Activated naive CD4-positive, alpha-beta T cell treated with anti-CD3 and anti-CD28 coated beads for 36 hours (primary cell): ENCODE measurements at places on chromosomes 2 and 18.

DNA sequence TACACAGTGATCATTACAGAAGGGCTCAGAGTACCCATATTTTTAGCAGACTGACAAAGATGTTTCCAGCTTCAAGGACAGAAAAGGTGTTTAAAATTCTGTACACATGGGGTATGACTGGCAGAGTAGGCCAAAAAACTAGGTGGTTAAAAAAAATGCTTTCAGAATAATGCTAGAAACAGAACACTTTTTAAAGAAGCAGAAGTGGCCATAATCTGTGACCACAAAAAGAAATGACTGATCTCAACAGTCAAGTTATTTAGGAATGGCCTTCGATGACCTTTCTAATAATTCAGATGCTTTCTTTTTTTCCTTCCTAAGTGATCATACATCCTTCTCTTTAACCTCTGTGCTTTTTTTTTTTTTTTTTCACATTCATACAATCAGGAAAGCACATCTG is 4.1 kb upstream of the AQP4 start:
- no peak for DNase-seq

DNA sequence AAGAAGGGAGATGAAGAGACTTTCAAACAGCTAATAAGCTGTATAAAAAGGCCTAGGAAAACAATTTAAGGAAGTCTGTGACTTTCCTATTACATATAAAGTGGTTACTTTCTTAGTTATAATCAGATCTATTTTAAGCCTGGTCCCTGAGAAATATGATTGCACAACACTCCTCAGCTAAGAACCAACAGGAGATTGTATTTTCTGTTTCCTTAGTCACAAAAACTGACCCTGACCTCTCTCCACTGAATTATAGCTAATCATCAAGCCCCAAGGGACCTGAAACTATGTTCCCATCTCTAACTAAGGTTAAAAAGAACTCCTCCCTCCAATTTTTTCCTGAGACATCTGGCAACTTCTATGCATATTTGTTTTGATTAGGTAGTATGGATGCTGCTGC is 106.9 kb downstream of the ROCK1 start:
- DNase-seq, result no peak

GRCh38 chr2:181891966-181892798 is 652 bp downstream of the ITPRID2 start:
- DNase-seq, result peak; percentile 61

DNA sequence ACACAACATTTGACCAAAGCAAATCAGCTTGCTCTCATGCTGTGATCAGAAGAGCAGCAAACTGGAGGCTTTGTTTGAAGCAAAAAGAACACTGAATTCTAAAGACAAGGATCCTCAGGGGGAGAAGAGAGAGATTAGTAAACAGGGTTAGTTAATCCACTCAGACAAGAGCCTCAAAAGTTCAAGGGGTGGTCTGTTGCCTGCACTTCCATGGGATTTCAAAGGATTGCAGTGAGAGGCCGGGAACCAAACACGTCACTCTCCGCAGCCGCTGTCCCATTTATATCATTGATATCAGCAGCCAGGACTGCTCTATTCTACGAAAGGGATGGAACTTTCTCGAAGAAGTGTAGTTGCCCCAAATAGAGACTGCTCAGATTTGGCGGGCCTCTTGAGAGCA is 97.8 kb upstream of the SP3 start:
- no peak for DNase-seq

DNA sequence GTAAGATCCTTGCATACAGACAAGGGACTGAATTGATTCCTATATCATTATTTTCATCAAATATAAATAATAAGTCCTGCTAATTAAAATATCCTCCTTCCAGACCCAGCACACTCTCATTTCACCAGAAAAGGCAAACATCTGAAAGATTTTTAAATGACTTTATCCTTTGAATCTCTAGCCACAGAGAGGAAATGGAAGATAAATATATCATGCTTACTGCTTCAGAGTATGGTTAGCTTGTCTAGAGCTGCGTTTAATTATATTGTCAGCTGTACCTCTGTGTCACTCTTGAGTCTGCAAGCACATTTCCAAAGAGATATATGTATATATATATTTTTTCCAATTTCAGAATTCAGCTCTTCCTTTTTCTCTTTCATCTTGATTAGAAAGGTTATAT is 232.7 kb downstream of the TRIB2 start:
- DNase-seq, result no peak

DNA sequence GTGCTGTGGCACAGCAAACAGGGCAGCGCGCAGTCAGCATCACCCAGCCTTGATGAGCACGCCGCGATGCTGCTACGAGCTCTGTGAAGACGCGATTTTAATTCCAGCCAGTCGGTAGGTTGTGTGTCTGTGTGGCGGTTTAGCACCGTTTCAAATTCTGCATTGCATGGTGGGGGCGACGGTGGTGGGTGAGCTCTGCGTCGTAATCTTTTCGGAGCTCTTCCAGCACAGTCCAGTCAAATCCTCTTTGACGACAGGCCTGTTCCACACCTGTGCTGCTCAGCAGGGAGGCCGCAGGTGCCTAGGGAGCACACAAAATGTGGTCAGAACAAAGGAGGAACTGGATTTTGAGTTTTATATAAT is 8.6 kb downstream of the ALLC start:
- DNase-seq, result no peak

DNA sequence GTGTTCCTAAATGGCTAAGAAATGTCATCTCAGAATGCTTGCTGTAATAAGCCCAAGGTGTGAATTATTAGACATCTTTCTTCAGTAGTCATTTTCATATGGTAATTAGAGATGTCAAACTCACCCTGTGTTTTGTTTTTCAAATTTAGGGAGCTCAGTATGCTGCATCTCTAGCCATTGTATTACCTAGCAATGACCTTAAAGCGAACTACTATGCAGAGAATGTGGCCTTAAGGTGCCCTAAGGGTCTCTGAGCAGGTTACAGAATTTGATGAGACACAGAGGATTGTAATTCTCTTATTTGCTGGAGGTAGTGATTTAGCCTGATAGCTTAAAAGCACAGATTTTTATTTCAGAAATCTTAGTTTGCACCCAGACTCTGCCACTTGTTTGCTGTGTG is 1052.6 kb upstream of the DDX18 start:
- no peak for DNase-seq

- DNase-seq, result no peak
These were observed 172.3 kb downstream of the UBE2E3 start for GRCh38 chr2:181152701-181153100.

DNA sequence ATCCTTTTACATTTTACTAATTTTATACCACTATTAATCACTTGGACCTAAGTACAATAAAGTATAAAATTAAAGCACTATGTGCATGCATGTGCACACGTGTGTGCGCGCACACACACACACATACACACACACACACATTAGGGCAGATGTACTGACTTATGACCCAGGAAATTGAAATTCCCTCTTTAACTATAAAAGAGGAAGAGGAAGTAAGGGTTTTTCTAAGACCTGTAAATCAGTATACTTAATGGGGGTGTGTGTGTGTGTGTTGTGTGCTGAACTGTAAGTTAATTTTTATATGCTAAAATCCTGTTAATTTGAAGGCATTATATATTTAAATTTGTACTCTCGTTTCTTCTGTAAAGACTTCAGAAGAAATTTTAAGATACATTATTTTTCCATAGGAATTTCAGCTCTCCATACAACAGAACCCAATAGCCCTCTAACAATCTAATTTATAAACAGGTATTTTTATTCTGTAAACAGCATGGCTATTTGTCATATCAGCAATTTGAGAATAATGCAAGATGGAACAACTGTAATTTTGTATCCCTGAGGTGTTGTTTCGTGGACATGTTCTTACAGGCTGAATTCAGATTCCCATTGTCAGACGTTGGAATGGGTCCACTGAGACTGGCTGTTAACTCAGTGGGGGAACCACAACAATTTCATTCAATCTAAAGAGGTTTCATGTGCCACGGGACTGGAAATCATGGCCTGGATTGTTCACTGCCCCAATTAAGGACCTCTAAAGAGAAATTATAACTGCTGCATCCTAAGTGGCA is 90.9 kb downstream of the PLA2R1 start:
- DNase-seq, result no peak

DNA sequence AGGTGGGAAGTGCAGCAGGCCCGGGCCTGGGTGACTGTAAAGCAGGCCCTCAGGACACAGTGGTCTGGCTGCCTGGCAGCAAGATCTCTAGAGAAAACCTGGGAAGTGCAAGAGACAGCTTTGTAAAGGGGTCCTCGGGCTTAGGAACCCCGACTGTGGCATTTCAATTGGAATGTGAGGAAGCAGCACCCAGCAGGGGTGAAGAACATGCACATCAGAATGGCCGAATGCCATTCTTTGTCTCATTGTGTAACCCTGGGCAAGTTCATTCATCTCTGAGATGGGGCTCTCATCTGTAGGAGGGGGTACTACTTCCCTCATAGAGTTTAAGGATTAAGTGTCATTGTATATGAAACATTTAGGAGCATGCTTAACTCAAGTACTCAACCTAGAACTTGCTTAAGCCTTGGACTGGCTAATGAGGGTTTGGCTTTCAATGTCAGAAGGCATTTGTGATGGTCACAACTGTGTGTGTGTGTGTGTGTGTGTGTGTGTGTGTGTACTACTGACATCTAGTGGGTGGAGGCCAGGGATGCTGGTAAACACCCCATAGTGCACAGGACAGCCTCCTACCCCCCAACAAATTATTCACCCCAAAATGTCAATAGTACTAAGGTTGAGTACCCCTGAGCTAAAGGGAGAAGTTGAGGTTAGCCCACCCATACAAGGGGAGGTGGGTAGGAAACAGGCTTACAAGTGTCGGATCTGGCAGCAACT is 29.3 kb downstream of the MEX3C start:
- DNase-seq, result no peak

DNA sequence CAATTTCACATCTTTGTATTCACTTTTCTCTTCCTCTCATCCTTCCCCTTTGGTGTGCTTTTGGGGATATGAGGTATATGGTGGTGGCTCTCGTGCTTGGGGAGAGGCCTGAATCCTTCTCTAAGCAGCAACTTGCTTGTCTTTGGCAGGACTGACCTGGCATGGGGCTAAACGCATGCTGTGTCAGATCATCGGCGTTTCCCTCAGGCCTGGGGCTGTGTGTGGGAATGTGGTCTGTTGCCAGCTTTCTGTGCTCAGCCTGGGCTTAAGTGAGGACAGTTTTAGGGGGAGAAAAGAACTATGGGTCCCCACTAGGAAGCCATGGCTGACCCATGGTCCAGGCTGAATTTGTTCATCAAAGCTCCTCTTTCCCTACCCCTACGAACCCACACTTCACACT is 60.7 kb downstream of the TET3 start:
- DNase-seq, result no peak

GRCh38 chr18:35283923-35284794 is 5.9 kb downstream of the ZSCAN30 start:
- peak; percentile 38 for DNase-seq

DNA sequence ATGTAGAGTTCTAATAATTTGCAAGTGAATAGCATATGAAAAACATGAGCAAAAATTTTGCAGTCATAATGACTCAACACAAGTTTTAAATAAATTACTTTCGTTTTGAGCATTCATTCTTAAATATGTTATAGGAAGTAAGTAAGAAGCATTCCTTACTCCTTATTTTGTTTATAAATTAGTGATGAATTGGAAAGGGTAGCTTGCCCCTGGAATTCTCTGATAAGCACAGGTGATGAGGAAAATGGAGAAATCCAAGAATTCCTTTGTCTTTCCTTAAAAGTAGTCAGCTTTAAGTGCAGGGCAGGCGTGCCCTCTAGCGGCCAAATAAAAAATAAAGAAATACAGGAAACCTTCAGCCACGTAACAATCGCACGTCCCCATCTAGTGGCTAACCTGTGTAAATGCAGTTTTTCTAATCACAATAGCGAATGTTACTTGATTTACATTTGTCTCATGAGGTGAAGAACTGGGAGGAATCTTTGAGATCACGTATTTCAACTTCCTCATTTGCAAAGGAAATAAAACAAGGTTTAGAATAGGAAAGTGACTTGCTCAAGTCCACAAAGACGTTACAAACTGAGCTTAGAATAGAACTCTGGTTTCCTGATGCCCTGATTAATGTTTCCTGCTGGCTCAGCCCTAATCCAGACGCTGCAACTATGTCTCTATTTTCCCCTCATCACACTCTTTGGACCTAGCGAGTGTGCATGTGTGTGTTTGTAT is 47.2 kb upstream of the ZNG1B start:
- peak; percentile 70 for DNase-seq

GRCh38 chr2:21358976-21359375 is 235.2 kb downstream of the TDRD15 start:
- DNase-seq, result no peak

DNA sequence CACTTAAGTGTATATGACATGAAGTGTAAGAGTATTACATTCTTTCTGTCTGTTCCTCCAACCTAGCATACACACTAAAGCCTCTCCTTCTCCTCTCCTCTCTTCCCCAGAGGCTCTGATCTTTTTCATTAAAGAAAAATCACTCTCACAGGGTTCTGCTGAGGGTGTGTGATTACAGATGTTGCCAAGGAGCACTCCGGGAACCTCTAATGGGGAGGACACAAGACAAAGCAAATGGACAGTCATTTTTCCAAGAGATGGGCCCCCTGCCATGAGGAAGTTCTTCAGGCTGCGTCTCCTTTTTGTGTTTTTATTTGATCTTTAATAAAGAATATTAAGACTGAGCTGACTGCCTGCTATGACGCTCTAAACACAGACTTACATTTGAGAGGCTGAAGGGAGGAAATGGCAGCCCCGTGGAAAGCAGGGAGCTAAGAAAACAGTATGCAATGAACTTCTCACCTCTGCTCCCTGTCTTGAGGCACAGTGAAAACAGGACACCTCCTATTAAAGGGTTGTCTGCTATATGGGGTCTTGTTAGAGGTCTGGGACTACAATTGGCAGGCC is 578.1 kb downstream of the PIK3C3 start:
- no peak for DNase-seq
